Esophagus squamous epithelium (tissue), 5 donors: ENCODE measurements at places on chromosomes 12 and 14.

DNA sequence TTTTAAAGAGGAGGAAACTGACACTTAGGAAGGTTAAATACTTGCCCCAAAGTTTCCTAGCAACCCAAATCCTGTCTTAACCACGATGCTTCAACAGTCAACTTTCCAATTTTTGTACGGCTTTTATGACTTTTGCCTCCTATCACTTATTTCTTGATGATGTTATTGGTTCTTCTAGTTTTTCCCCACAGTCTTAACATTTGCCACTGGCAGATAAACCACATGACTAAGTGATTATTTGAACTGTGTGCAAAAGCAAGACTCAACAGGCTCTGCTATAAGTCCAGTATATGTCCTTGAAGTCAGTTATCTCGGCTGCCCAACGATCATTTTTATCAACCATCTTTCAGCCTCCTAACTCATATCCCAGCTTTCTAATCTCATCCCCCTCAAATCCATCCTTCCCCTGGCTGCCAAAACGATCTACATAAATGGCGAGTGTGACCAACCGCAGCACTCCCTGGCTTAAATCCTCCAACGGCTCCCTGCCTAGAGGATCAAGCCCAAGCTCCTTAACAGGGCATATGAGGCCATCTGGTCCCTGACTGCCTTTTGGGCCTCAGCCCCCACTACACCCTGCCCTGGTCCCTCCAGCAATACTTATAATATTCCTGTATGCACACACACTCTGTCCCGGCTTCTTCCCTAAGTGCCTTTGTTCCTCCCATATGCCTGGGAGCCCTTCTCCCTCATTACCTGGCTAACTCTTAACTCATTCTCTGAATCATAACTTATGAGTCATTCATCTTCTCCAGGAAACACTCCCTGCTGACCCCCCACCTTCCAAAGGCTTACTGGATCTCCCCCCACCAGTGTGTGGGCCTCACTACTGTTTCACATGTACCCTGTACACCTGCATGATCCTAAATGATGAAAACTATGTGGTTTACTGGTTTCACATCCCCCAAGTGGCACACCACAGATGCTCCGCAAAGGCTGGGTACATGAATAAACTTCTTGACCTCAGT, 8.8 kb downstream of the VPS37B start:
- DNase-seq, result no peak
- peak overlapping the region; percentile 97 for H3K27ac ChIP-seq
- H3K27me3 ChIP-seq, result no peaks in the 10 kb centered on the region
- H3K4me1 ChIP-seq, result peaks cover 95% of the 10 kb centered on the region

GRCh38 chr14:30138567-30138966, 210.9 kb upstream of the PRKD1 start:
- no peak overlapping the region for H3K4me3 ChIP-seq
- H3K36me3 ChIP-seq, result no peaks in the 10 kb centered on the region
- H3K27ac ChIP-seq, result no peak overlapping the region

DNA sequence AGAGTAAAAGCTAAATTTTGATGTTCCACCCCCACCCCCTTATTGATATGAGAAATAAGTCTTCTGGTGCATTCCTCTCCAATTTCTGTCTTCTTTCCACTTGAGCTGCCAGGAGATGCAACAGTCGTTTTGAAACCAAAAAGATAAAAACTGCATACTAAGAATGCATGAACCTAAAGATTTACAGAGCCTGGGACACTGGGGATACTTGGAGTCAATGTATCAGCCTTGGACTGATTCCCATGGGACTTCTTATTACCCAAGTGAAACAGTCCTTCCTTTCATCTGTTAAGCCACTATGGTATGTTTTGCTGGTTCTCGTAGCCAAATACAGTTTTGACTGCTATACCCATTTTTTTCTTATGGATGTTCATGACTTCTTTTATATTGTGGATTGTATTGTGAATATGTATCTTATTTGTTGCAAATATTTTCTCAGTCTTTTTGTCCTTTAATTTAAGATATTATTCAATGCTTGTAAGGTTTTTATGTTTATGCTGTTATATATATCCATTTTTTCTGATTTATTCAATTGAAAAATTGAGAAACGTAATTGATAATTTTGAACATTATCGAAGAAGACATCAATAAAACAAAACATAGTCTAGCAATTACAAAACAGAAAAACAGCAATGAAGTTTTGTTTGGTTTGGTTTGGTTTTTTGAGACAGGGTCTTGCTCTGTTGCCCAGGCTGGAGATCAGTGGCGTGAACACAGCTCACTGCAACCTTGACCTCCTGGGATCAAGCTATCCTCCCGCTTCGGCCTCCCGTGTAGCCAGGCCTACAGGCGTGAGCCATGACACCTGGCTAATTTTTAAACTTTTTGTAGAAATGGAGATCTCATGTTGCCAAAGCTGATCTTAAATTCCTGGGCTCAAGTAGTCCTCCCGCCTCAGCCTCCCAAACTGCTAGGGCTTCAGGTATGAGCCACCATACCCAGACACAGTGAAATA, 85.4 kb upstream of the ETV6 start:
- no peaks in the 10 kb centered on the region for H3K36me3 ChIP-seq
- H3K27ac ChIP-seq, result no peak overlapping the region
- no peak overlapping the region for H3K4me3 ChIP-seq

DNA sequence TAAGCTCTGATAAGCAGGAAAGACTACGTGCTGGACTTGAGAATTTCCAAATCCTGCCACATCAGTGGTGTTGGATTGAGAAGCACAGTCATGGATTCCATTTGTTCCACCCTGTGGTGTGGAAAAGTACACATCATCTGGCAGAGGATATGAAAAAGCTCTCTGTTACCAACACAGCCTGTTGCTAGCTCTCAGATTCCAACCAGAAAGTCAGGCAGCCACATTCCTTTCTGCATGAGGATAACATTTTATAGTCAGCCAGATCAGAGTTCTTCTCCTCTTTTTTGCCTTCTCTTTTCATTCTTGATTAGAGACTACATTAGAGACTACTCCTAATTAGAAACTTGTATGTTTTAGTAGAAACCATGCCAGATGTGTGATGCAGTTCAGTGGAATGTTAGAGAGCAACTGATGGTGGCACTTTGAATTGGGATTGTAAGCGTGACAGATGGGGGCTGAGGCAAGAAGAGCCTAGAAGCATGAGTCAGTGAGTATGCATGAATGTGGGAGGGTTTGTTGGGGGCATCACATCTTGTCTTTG, 61.2 kb upstream of the STXBP6 start:
- H3K4me1 ChIP-seq, result no peaks in the 10 kb centered on the region
- DNase-seq, result no peak
- no peaks in the 10 kb centered on the region for H3K36me3 ChIP-seq
- no peak overlapping the region for H3K4me3 ChIP-seq

DNA sequence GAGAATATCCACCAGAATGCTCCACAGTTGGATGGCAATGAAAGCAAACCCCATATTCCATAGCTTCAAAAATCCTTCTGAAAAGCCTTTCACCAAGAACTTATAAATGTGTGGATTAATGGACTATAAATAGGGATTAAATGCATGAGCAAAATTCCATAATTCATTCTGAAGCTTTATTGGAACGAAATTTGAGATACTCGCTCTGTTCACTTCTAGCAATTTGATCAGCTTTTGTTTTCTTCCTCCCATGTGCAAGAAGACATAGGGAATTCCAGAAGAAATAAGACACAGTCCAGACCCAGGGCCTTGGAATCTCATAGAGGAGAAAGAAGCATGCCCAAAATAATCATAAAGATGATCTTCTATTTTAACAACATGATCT, 285.9 kb upstream of the TMPO start:
- no peaks in the 10 kb centered on the region for H3K27me3 ChIP-seq
- peaks cover 12% of the 10 kb centered on the region for H3K4me1 ChIP-seq
- H3K36me3 ChIP-seq, result no peaks in the 10 kb centered on the region
- H3K27ac ChIP-seq, result no peak overlapping the region
- no peak for DNase-seq
